IgD-negative memory B cell (primary cell): ENCODE measurements at places on chromosomes 16 and 17. TPM values are rescaled to one million over a fixed set of nuclear protein-coding genes. Genes with fewer than 3 reads are reported as not detected.

The ITGB4 gene
- 0.48 TPM for polyA plus RNA-seq

The LITAF gene
- 318 TPM for polyA plus RNA-seq

The UNC45B gene
- polyA plus RNA-seq: not detected

The NPIPB13 gene
- 1.3 TPM for polyA plus RNA-seq

The MT1A gene
- not detected for polyA plus RNA-seq
